ENCODE measurements at places on chromosomes 16 and 17. TPM values are rescaled to one million over a fixed set of nuclear protein-coding genes. Genes with fewer than 3 reads are reported as not detected.

Gene OR1F1
- not detected for total RNA-seq

Gene RNF213
- 440 TPM for total RNA-seq

Gene TNS4
- 14.5 TPM for total RNA-seq

Gene GABARAP
- total RNA-seq = 188 TPM

Gene RHBDL3
- total RNA-seq = not detected

Gene CCL16
- total RNA-seq = not detected

Gene ANKS4B
- total RNA-seq = not detected

Gene MVP
- total RNA-seq = 149 TPM

Gene SCGB1C2
- not detected for total RNA-seq

Gene ZNF750
- not detected for total RNA-seq

Gene PYY
- total RNA-seq = not detected

Gene CTRB2
- total RNA-seq = not detected

GRCh38 chr16:67966549-67967182 is 1.8 kb downstream of the SLC12A4 start:
- H3K27me3 ChIP-seq = no peaks in the 10 kb centered on the region
- H3K4me1 ChIP-seq = peaks cover 18% of the 10 kb centered on the region
- no peak for DNase-seq
- H3K27ac ChIP-seq = no peak overlapping the region
- peak overlapping the region; percentile 99 for H3K4me3 ChIP-seq
- peaks cover 3% of the 10 kb centered on the region for H3K36me3 ChIP-seq

GRCh38 chr17:74429604-74430384 is 2.1 kb upstream of the GPRC5C start:
- H3K27ac ChIP-seq = no peak overlapping the region
- H3K36me3 ChIP-seq = no peaks in the 10 kb centered on the region
- no peak overlapping the region for H3K4me3 ChIP-seq
- peaks cover 12% of the 10 kb centered on the region for H3K4me1 ChIP-seq

- H3K27me3 ChIP-seq = peaks cover 3% of the 10 kb centered on the region
- no peaks in the 10 kb centered on the region for H3K4me1 ChIP-seq
- DNase-seq = peak; percentile 50
- no peak overlapping the region for H3K27ac ChIP-seq
- H3K36me3 ChIP-seq = no peaks in the 10 kb centered on the region
These were observed 38.5 kb downstream of the IGF2BP1 start for GRCh38 chr17:49035470-49036269.

- no peaks in the 10 kb centered on the region for H3K4me1 ChIP-seq
- no peak for DNase-seq
- no peak overlapping the region for H3K27ac ChIP-seq
These were observed 14.5 kb upstream of the MTSS2 start for GRCh38 chr16:70700101-70701020.

DNA sequence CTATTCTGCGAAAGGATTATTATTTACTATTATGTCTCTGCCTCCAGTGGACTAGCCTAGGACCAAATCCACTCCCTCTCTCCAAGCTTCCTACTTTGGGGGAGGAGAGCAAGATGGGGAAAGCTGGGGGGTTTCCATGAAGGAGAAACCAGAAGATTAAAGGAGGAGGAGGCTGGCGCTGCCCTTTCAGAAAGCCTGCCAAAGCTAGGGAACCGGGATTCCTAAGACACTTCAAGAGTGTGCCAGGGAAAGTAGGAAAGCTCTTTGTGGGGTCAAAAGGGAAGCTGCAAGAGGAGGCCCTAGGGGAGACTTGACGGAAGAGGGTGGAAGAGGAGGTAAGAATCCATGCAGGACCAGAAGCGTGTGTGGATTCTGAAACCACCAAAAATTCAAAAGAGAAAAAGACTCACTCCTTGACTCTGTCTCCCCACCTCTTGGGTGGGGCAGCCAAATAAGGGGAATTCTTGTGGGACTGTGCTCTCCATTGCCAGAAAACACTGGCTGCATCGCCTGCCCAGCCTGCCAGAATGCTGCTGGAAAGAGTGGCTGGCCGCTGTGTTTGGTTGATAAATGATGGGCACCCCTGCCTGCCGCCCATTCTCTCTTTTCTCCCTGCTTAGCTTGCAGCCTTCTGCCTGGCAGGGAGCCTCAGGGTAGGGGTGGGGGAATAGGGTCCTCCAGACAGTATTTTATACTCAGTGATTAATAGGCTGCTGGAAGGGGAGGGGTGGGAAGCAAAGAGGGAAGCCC is 11.8 kb upstream of the KAT7 start:
- no peak for DNase-seq
- H3K36me3 ChIP-seq = no peaks in the 10 kb centered on the region
- H3K4me1 ChIP-seq = peaks cover 6% of the 10 kb centered on the region
- no peak overlapping the region for H3K27ac ChIP-seq

- H3K36me3 ChIP-seq = no peaks in the 10 kb centered on the region
- H3K4me1 ChIP-seq = peaks cover 17% of the 10 kb centered on the region
- H3K27ac ChIP-seq = no peak overlapping the region
- no peak for DNase-seq
These were observed 41.3 kb downstream of the ERCC4 start for GRCh38 chr16:13961099-13961811.

GRCh38 chr17:19348806-19349205 is 13.7 kb downstream of the B9D1 start:
- H3K27ac ChIP-seq = no peak overlapping the region
- no peaks in the 10 kb centered on the region for H3K4me1 ChIP-seq
- no peak overlapping the region for H3K4me3 ChIP-seq
- no peaks in the 10 kb centered on the region for H3K36me3 ChIP-seq
- DNase-seq = peak; percentile 4
- no peaks in the 10 kb centered on the region for H3K27me3 ChIP-seq

DNA sequence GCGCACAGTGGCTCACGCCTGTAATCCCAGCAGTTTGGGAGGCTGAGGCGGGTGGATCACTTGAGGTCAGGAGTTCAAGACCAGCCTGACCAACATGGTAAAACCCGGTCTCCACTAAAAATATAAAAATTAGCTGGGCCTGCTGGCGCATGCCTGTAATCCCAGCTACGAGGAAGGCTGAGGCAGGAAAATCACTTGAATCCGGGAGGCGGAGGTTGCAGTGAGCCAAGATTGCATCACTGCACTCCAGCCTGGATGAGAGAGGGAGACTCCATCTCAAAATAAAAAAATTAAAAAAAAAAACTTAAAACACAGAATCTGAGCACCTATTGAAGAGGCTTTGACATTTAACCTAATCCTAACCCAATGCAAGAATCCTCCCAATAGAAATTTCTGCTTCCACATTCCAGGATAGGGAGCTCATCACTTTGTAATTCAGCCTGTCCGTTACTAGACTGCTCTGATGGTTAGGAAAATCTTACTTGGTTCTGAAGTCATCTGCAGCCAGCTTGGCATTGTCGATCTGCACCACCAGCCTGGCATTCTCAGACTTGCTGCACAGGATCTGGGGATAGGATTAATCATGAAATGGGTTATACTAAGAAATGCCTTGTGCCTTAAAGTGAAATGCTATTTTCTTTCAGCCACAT is 2.1 kb downstream of the KRT33B start:
- H3K27ac ChIP-seq = no peak overlapping the region
- H3K36me3 ChIP-seq = no peaks in the 10 kb centered on the region
- no peak for DNase-seq
- no peak overlapping the region for H3K4me3 ChIP-seq
- H3K27me3 ChIP-seq = no peaks in the 10 kb centered on the region

GRCh38 chr16:22353191-22353919 is 21.1 kb downstream of the CDR2 start:
- H3K27me3 ChIP-seq = no peaks in the 10 kb centered on the region
- peak overlapping the region; percentile 36 for H3K4me3 ChIP-seq
- no peak for DNase-seq
- H3K4me1 ChIP-seq = peaks cover 58% of the 10 kb centered on the region
- peaks cover 35% of the 10 kb centered on the region for H3K36me3 ChIP-seq
- H3K27ac ChIP-seq = peak overlapping the region; percentile 93

DNA sequence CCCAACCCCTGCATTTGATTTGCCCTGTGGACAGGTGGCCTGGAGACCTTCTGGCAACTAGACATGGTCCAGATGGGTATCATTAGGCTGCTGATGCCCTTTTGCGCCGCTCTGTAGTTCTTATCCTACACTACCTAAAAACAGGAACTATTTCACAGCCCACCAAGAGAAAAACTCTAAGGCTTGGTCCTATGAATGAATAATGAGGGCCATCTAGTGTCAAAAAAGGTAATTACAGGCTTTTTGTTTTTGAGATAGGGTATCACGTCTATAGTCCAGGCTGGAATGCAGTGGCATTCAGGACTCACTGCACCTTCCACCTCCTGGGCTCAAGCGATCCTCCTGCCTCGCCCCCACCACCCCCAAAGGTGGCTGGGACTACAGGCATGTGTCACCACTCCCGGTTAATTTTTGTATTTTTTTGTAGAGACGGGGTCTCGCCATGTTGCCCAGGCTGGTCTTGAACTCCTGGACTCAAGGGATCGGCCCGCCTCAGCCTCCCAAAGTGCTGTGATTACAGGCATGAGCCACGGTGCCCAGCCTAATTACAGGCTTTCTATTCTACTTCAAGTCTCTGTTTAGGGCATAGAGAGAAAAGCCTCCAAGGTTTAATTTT is 20.9 kb downstream of the COIL start:
- H3K36me3 ChIP-seq = peaks cover 45% of the 10 kb centered on the region
- H3K27ac ChIP-seq = no peak overlapping the region
- peaks cover 13% of the 10 kb centered on the region for H3K4me1 ChIP-seq
- no peak for DNase-seq
- H3K4me3 ChIP-seq = no peak overlapping the region

DNA sequence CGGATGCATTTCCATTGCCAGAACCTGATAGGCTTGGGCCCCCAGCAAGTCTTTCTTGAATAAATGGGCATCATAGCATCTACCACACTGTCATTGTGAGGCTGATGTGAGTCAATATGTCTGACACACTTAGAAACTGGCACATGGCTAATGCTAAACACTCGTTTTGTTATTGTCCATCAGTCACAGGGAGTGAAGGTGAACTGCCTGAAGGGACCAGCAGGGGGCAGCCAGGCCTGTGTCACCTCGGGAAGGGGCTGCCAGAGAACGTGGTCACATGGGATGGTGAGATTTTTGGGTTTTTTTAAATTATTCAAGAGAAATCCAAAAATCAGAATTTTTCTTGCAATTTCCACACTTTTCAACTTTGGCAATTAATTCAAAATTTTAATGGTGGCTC is 831 bp upstream of the RCVRN start:
- no peak overlapping the region for H3K27ac ChIP-seq
- H3K4me3 ChIP-seq = no peak overlapping the region
- peak; percentile 35 for DNase-seq

DNA sequence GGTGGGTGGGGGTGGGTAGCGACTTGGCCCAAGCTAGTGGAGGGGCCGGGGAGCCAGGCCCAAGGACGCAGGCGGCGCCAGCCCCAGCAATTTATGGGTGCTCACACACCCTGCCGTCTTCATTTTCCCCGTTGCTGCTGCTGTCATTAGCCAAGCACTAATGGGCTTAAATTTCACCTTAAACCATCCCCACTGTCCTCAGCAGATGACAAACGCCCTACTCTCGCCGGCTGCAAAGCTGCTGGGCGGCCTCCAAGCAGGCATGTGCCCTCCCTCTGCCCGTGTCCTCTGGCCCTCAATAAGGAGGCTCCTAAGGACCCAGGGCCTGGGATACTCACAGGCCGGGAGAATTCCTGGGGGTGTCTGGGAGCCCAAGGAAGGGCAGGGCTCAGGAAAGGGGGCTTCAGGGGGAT is 66.1 kb downstream of the SREBF1 start:
- H3K36me3 ChIP-seq = no peaks in the 10 kb centered on the region
- H3K27me3 ChIP-seq = no peaks in the 10 kb centered on the region
- H3K27ac ChIP-seq = no peak overlapping the region
- DNase-seq = no peak
- H3K4me1 ChIP-seq = peaks cover 5% of the 10 kb centered on the region

GRCh38 chr17:45958994-45959665 is 39.9 kb upstream of the STH start:
- no peaks in the 10 kb centered on the region for H3K4me1 ChIP-seq
- H3K4me3 ChIP-seq = no peak overlapping the region
- DNase-seq = no peak
- H3K27ac ChIP-seq = no peak overlapping the region
- no peaks in the 10 kb centered on the region for H3K27me3 ChIP-seq

- no peak for DNase-seq
- H3K4me3 ChIP-seq = no peak overlapping the region
- no peak overlapping the region for H3K27ac ChIP-seq
- peaks cover 13% of the 10 kb centered on the region for H3K4me1 ChIP-seq
- H3K36me3 ChIP-seq = peaks cover 5% of the 10 kb centered on the region
These were observed 24.8 kb downstream of the RAD51D start for GRCh38 chr17:35094902-35095301.

- no peaks in the 10 kb centered on the region for H3K36me3 ChIP-seq
- no peak overlapping the region for H3K27ac ChIP-seq
- peaks cover 9% of the 10 kb centered on the region for H3K4me1 ChIP-seq
- no peak for DNase-seq
- H3K27me3 ChIP-seq = no peaks in the 10 kb centered on the region
- H3K4me3 ChIP-seq = no peak overlapping the region
These were observed 26.1 kb upstream of the TOB1 start for GRCh38 chr17:50892101-50892776.

DNA sequence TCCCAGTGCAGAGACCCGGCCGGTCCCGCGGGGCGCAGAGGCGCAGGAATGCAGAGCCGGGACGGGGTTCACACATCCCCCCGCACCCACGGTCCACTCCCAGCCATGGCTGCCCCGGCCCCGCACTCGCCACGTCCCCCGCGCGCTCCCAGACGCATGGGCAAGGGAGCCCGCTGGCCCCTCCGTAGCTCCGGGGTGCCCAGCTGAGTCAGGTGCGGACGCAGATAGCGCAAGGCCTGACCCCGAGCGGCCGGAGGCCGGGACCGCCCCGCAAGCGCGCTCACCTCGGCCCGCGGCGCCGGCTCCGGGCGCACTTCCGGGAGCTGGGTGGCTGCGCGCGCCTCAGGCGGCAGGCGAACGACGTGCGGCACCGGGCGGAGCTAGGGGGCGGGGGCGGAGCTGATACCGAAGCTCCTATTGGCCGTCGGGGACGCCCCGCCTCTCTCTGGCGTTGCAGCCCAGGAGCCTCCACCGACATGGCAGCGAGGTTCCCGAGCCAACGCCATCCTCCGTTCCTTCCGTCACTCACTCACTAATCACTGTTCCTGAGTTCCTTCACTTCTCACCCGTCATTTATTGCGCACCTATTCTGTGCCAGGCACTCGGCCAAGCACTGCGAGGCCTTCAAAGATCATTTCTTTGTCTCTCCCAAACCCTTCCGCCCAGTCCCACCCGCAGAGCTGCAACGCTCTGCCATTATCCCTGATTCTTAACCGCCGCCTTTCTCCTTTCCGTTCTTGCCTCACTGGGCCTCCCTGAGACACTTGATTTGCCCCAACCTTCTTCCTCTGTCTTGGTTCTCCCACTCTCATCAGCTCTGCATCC is at the start of gene ZNF18:
Gene ZNF18, minus strand, starts transcription at position 329 of the 825 bp plus-strand sequence. CDS start 4,646 bp downstream, outside the sequence.
- DNase-seq = peak; percentile 96
- H3K27me3 ChIP-seq = no peaks in the 10 kb centered on the region
- peaks cover 13% of the 10 kb centered on the region for H3K4me1 ChIP-seq
- peaks cover 8% of the 10 kb centered on the region for H3K36me3 ChIP-seq
- H3K4me3 ChIP-seq = peak within 1 kb of the TSS; percentile 86

- H3K4me1 ChIP-seq = peaks cover 30% of the 10 kb centered on the region
- no peak overlapping the region for H3K27ac ChIP-seq
- no peak for DNase-seq
- H3K36me3 ChIP-seq = no peaks in the 10 kb centered on the region
- no peaks in the 10 kb centered on the region for H3K27me3 ChIP-seq
- H3K4me3 ChIP-seq = no peak overlapping the region
These were observed 11.4 kb downstream of the THRA start for GRCh38 chr17:40074175-40074512.

- no peak for DNase-seq
- H3K36me3 ChIP-seq = peaks cover 4% of the 10 kb centered on the region
- H3K27ac ChIP-seq = no peak overlapping the region
- H3K4me3 ChIP-seq = no peak overlapping the region
These were observed 8.3 kb downstream of the NKIRAS2 start for GRCh38 chr17:42027961-42028790.
